DND-41 (cell line): ENCODE measurements at places on chromosomes 4 and X.
A peak's percentile ranks its signal among the peaks of the same experiment; 100 is the strongest.

- peak; percentile 11 for DNase-seq
Observed at GRCh38 chr4:180059216-180059881, 2183.9 kb upstream of the TENM3 start.

- DNase-seq, result no peak
Observed at GRCh38 chrX:115058276-115058675, 40.9 kb upstream of the IL13RA2 start.

DNA sequence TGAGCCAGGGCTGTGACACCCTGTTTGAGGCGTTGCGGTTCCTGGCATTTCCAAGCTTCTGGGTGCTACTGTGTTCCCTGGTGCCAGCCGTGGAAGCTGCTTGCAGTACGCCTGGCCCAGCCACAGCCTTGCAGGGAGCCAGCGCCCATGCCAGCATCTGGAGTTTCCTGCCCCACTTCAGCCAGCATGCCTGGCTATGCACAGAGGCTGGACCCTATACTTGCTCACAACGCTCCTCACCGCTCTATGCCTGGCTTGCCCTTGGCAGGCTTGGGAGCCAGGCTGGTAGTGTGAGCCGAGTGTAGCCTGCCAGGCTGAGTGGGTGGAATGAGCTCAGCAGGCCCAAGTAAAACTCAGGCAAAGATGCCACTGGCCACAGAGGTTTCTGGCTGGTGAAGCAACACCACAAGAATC is 22.4 kb downstream of the PRRG1 start:
- DNase-seq, result no peak

DNA sequence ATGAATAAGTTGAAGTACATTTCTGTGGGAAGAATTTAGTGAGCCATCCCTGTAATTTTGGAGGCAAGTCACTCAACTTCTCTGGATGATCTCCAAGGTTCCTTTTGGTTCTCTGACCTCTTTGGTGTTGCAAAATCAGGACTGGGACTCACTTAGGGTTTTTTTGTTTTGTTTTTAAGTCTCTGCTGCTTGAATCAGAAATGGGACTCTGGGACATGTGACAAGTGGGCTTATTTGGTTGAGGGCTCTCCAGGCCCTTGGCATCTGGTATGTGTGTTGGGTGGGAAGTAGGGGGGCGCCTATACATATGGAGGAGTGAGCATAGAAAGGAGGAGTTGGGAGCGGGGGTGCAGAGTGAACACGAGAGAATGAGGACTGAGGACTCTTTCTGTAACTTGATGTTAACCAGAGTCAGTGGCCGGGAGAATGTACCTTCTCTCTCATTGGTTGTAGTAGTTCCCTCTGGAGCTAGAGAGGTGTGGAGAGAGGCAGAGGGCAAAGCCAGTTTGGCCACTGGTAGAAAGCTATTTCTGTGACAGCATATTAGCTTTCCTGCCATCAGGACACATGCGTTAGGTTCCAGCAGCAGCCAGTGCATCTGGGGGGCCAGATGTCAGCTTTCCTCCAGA is 1.9 kb downstream of the ARHGAP10 start:
- no peak for DNase-seq

DNA sequence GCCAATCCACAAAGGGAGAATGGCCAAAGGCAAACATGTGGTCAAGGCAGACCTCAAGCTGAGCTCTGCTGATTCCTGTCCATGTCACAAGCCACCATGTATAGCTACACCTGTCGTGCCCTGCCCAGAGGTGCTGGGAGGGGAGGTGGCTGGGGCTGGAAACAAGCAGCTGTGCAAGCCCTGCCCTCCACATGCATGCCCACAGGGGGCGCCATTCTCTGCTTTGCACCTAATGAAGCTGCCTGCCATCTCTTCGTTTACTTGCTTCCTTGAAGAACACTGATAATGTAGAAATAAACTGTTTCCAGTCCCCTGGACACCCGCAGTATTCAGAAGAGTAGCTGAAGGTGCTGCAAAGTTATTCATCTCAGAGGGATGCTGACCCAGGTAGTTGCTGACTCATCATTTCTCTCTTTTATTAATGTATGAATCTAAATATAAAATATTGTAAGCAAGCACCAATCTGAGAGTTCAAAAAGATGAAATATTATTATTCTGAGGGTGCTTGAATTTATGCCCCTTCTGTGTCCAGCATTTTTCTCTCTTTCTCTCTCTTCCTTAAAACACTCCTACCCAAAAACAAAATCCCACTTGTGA is 278.6 kb downstream of the ADGRA3 start:
- DNase-seq, result no peak

DNA sequence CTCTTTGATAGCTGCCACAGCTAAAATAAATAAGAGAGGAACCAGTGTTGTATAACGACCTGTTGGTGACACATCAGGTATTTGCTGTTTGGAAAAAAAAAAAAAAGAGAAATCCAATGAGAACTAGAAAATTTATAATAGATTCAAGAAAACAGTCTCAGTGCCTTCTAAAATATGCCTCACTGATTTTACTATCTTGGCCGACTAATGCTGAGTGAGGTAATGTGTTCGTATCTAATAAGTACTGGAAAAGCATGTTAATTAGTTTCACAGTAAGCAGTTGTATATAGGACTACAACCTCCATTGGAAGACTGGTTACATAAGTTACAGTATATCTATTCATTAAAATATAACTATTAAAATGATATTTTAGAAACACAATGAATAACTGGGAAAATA is 32.4 kb downstream of the ATP8A1 start:
- DNase-seq, result no peak

DNA sequence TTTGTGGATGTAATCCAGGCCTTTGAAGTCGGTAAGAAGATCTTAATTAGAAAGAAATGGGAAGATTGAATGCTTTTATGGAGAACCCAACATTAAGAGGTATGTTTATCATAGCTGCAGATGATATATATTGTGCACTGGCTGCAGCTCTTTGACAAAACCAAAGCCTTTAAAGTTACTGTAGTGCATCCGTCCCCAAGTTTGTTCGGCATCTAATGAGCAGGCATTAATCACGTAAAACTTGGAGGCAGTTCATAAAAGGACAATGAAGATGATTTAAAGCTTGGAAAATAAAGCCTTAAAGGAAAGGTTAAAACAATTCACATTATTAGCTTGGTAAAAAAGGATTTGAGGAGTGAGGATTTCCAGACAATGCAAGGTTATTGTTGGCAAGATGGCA is 150.8 kb upstream of the ARX start:
- no peak for DNase-seq

- DNase-seq, result peak; percentile 45
Observed at GRCh38 chr4:36385951-36386571, 104.6 kb downstream of the DTHD1 start.

GRCh38 chr4:38577462-38577861 is 86.5 kb upstream of the KLF3 start:
- DNase-seq, result no peak

DNA sequence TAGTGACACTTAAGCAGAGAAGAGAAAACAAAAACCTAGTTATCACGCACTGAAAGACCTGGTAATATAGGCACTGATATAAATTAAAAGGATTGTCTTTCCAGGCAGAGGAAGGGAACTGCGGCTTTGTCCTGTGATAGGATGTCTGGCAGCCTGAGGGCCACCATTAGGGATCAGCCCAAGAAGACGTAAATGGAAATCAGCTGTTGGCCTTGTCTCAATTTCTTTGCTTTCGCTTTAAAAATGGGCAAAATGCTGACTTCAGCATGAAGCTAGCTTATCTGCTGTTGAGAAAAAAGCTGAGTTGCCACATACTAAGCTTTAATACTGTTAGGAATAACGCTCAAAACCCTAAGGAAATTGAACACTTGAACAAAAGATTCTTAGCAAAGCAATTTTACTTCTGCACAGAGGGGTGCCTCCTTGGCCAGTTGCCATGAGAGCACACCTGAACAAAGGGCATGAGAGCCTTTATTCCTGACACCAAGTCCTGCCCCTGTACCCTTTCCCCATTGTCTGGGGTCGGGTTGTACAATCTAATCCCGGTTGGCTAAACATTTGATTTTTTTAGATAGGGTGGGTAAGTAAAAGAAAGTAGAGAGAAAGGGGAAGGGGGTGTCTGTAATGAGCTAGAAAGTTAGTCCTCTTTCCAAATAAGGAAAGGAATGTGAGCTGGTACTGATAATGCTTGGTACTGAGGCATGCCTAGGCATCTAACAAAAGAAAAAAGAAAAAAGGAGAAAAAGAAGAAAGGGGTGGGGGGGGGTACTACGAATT is 85.1 kb upstream of the UCP1 start:
- DNase-seq, result no peak
